Renal cortex interstitium (tissue), 15 donors: ENCODE measurements at places on chromosomes 1 and 21. TPM values are rescaled to one million over a fixed set of nuclear protein-coding genes. Genes with fewer than 3 reads are reported as not detected.
A peak's percentile ranks its signal among the peaks of the same experiment; 100 is the strongest.

GRCh38 chr1:222843469-222844410 is 28.9 kb downstream of the DISP1 start:
- DNase-seq: no peak

- no peak for DNase-seq
Observed at GRCh38 chr1:22137004-22137720, 5.7 kb downstream of the WNT4 start.

GRCh38 chr1:30927448-30927847 is 18.9 kb upstream of the SDC3 start:
- no peak for DNase-seq

GRCh38 chr21:31180256-31181081 is 142.2 kb upstream of the KRTAP19-8 start:
- DNase-seq: no peak

GRCh38 chr21:29775462-29775861 is 164.3 kb downstream of the GRIK1 start:
- DNase-seq: no peak

- DNase-seq: no peak
Observed at GRCh38 chr21:40623528-40623927, 223.4 kb downstream of the DSCAM start.

- DNase-seq: no peak
Observed at GRCh38 chr1:47617381-47618221, 179.8 kb downstream of the FOXD2 start.

GRCh38 chr21:28654406-28654805 is 338.3 kb downstream of the LTN1 start:
- no peak for DNase-seq

DNA sequence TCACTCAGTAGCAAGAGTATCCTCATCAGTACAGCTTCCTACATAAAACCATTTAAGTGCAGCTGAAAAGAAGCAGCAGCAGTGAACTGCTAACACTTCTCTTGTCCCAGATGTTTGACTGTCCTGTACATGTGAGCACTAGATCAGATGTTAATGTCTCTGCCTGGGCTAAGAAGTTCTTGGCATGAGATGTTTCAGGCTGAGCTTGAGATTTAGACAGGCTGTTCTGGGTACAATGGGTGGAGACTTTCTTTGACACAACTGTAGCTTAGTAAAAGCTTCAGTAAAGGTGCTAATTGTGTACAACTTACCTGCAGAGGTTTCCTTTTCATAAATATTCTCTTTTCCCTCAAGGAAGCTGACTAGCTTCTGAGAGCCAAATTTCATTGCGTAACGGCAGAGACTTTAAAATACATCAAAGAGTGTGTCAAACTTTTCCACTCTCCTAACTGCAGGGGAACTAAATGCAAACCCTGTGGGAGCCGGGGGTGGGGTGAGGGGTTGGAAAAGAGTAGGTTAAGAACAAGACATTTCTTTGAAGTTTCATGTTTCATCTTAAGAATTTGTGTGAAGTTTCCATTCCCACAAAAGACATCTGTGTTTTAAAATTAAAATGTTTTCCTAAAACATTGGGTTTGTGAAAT is 82.1 kb upstream of the CCDC190 start:
- DNase-seq: no peak

DNA sequence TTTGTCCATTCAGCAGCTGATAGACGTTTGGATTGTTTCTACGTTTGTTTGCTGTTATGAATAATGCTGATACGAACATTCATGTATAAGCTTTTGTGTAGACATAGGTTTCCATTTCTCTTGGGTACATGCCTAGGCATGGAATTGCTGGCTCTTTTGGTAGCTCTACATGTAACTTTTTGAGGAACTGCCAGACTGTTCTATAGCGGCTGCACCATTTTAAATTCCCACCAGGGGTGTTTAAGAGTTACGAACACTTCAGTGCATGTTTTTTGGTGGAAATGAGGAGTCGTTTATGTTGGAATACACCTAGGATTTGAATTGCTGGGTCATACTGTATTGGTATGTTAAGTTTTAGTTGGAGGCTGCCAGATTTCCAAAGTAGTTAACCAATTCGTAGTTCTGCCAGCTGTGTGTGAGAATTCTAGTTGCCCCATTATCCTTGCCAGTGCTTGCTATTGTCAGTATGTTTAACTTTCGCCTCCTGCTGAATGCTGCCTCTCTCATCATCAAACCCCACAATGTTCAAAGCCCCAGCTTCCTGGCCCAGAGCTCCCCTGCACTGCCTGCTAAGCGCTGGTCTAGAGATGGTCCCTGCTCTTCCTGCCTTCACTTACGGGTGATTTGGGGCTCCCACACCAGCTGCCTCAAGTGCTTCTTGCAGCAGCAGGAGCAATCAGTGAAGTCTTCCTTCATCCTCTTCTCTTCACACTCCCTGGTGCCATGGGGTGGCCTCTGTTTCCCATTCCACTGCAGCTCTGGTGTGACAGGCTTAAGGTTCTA is 81.0 kb downstream of the MAN1C1 start:
- no peak for DNase-seq

- peak; percentile 45 for DNase-seq
Observed at GRCh38 chr1:117120774-117121588, 568 bp downstream of the TRIM45 start.

DNA sequence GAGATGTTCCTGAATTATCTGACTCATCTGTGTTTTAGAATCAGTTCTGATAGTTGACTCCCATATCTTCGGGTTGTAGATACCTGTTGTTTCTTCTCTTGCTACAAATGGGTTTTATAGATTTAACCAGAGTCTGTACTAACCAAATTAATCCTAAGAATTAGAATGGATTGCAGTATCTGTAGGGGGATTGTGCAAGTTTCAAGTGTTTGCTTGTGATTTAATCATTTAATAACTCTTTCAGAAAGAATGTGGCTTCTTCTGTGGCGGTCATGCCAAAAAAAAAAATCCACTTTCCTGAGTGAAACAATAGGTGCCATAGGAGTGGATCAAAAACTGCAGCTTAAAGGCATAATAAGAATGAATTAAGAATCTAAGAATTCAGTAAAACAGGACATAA is 9.4 kb downstream of the IPO9 start:
- DNase-seq: no peak

- DNase-seq: no peak
Observed at GRCh38 chr1:67973051-67973450, 77.4 kb downstream of the DIRAS3 start.

DNA sequence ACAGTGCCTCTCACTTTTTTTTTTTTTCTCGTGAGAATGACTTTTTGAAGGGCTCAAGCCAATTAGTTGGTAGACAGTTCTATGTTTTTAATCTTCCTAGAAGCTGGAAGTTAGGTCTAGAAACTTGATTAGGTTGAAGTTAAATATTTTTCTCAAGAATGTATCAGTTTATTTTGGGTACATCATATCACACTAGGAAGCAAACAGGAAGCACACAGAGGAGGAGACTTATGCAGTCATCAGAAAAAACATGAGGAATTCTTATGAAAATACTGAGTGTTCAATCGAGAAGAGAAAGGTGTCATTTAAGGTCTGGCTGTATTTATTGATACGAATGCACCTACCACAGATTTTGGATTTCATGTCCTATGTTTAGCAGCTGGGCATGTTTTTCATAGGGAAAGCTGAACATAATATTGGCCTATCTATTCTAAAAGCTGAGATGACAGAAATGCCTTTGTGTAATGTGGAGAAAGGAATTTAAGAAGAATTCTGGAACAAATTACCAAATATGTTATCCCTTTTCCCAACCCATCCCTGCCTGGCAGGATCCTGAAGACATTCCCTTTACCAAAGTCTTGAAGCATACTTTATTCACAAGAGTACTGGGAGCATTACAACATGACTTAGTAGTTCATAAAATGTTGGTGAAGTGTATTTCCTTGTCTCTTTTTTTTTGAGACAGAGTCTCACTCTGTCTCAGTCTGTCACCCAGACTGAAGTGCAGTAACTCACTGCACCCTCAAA is 17.5 kb upstream of the ZFP69B start:
- DNase-seq: no peak

DNA sequence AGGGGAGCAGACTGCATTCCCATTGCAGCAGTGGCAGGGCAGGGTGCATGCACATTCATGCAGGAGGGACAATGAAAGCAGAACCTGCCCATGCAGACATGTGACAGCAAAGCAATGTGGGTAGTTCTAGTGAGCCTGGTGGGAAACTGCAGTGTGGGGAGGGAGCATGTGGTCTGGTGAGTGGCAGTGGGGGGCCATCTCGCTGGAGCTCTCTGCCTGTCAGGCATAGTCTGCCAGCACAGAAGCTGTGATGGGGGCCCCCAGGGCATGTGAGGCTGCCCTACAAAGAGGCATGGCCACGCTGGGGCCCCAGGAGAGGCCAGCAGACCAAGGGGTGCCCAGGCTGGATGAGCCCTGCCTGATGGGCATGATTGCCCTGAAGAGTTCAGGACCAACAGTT is 579.7 kb downstream of the PTPRC start:
- no peak for DNase-seq

DNA sequence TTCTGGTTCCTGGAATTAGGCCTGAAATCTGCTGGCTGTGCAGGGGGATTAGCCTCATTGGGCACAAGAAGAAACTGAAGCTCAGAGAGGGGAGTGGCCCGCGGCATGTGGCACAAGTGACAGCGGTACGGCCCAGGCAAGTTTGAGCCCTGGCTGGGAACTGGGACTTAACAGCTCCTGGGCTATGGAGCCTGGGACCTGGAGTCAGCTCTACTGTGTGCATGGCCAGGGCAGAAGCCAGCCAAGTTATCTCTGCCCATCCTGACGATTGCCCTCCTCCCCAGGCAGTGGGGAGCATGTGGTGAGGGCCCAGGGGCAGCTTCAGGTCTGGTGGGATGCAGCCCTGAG is 61.3 kb downstream of the ALPL start:
- no peak for DNase-seq

GRCh38 chr1:52386458-52386857 is 17.8 kb downstream of the ORC1 start:
- DNase-seq: no peak

- no peak for DNase-seq
Observed at GRCh38 chr1:29713857-29714256, 477.5 kb downstream of the PTPRU start.

RAD54L gene
- 12.6 TPM for polyA plus RNA-seq

IGFN1 gene
- polyA plus RNA-seq: 1.0 TPM

OR14I1 gene
- polyA plus RNA-seq: not detected

HAPLN2 gene
- 0.47 TPM for polyA plus RNA-seq

RGS5 gene
- 9.5 TPM for polyA plus RNA-seq

CHRM3 gene
- polyA plus RNA-seq: 7.7 TPM

INKA2 gene
- 2.7 TPM for polyA plus RNA-seq

KCNQ4 gene
- polyA plus RNA-seq: 1.9 TPM
